ENCODE measurements at places on chromosomes 11 and 22. TPM values are rescaled to one million over a fixed set of nuclear protein-coding genes. Genes with fewer than 3 reads are reported as not detected.

DNA sequence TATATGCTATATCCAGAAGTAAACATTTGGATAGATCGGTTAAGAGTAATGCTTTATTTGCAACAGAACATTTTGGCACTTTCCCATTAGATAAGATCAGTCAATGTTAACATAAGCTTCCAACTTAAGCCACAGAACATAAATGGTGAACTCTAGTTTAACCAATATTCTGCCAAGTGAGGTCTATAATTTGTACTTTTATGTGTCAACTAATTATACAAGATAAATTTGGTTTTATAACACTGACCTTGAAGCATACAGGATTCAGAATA lies 23.5 kb upstream of the BLID start:
- no peaks in the 10 kb centered on the region for H3K36me3 ChIP-seq
- peaks cover 4% of the 10 kb centered on the region for H3K27me3 ChIP-seq
- no peak overlapping the region for H3K27ac ChIP-seq
- no peak overlapping the region for H3K4me3 ChIP-seq
- no peaks in the 10 kb centered on the region for H3K4me1 ChIP-seq

GRCh38 chr11:24575392-24575791 lies 78.5 kb downstream of the LUZP2 start:
- H3K27ac ChIP-seq = no peak overlapping the region
- H3K4me3 ChIP-seq = no peak overlapping the region
- H3K4me1 ChIP-seq = no peaks in the 10 kb centered on the region
- no peaks in the 10 kb centered on the region for H3K27me3 ChIP-seq
- DNase-seq = no peak
- no peaks in the 10 kb centered on the region for H3K36me3 ChIP-seq

DNA sequence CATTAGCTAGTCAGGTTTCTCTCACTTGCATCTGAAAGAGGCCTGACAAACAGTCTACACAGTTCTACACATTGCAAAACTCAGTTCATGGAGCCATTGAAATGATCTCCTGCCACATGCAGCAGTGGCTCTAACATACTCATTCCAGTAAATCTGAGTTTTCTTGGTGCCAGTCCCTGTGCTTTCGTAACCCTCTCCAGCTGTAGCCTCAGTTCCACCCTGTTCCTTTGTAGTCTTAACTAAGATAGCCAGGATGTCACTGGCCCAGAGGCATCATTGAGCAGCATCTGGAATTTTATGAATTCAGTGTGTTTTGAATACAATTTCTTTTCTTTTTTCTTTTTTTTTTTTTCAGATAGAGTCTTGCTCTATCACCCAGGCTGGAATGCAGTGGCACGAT lies 37.4 kb upstream of the ZBED5 start:
- no peak overlapping the region for H3K27ac ChIP-seq
- no peaks in the 10 kb centered on the region for H3K36me3 ChIP-seq
- no peaks in the 10 kb centered on the region for H3K27me3 ChIP-seq

GRCh38 chr11:110367571-110367970 lies 62.2 kb upstream of the FDX1 start:
- peaks cover 2% of the 10 kb centered on the region for H3K36me3 ChIP-seq
- H3K27ac ChIP-seq = no peak overlapping the region
- H3K4me3 ChIP-seq = no peak overlapping the region

- no peaks in the 10 kb centered on the region for H3K27me3 ChIP-seq
- DNase-seq = peak; percentile 87
- peaks cover 73% of the 10 kb centered on the region for H3K36me3 ChIP-seq
- H3K27ac ChIP-seq = peak overlapping the region; percentile 93
Observed at GRCh38 chr11:61061081-61061826, 41.0 kb upstream of the CD5 start.

Gene BCO2
- total RNA-seq = 0.41 TPM

Gene CRACR2B
- 0.76 TPM for total RNA-seq

- no peak overlapping the region for H3K27ac ChIP-seq
- no peaks in the 10 kb centered on the region for H3K27me3 ChIP-seq
- H3K4me1 ChIP-seq = peaks cover 24% of the 10 kb centered on the region
- H3K4me3 ChIP-seq = no peak overlapping the region
- H3K36me3 ChIP-seq = no peaks in the 10 kb centered on the region
Observed at GRCh38 chr22:30286813-30287647, 2.3 kb downstream of the CASTOR1 start.

Gene OR8D4
- total RNA-seq = not detected

GRCh38 chr11:67053896-67054329 lies 2.7 kb upstream of the RHOD start:
- H3K27me3 ChIP-seq = peaks cover 17% of the 10 kb centered on the region
- no peaks in the 10 kb centered on the region for H3K36me3 ChIP-seq
- DNase-seq = peak; percentile 45
- no peak overlapping the region for H3K27ac ChIP-seq

DNA sequence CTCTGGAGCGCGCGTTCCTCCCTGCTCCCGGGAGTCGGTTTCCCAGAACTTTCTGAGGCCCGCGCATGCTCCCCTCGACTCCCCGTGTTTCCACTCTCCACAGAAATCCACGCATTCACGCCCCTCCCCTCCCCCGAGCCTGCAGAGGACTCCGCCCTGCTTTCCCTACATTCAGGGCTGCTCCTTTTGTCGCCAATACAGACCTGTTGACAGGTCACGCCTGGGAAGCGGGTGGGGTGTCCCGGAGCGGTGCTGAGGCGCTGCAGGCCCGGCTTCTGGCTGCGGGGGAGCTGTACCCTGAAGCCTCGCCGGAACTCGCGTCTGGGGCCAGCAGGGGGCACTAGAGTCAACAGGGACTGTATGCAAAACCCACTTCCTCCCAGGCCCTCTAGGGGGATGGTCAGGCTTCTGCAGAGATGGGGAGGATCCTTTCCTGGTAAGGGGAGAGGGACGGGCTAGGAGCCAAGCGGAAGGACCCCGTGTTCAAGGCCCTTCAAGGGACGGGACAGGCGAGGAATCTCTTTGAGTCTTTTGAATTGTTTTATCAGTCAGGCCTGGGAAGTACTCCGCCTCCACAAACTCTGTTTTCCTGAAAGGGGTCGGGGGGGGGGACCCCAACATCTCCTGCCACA lies at the start of gene PRAME:
TSS of gene PRAME (minus strand) at position 294 of the 632 bp plus-strand sequence. CDS start 2,433 bp downstream, outside the sequence.
- DNase-seq = peak; percentile 84
- H3K4me1 ChIP-seq = peaks cover 2% of the 10 kb centered on the region
- H3K27me3 ChIP-seq = no peaks in the 10 kb centered on the region
- no peaks in the 10 kb centered on the region for H3K36me3 ChIP-seq
- no peak within 1 kb of the TSS for H3K27ac ChIP-seq

Gene NPAT
- 42.5 TPM for total RNA-seq

Data from activated naive CD8-positive, alpha-beta T cell treated with anti-CD3 and anti-CD28 coated beads for 36 hours (primary cell).